ENCODE measurements at places on chromosomes 6 and 20.

DNA sequence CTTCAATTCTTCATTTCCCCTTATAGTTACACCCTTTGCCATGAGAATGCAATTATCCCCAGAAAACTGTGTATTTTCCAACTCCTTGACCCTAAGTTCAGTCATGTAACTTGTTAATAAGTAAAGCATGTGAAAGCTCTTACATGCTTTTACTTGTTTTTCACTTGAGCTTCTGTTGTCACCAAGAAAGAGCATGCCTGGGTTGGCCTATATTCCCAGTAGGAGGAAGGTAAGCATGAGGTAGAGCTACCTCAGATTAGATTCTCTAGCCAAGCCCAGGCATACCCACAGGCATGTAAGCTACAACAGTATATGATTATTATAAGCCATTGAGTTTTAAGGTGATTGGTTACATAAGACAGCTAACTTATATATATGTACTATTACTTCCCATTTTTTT lies 101.7 kb upstream of the SMLR1 start:
- DNase-seq = no peak

GRCh38 chr20:1569415-1569881 lies 11.9 kb upstream of the SIRPD start:
- no peak for DNase-seq

DNA sequence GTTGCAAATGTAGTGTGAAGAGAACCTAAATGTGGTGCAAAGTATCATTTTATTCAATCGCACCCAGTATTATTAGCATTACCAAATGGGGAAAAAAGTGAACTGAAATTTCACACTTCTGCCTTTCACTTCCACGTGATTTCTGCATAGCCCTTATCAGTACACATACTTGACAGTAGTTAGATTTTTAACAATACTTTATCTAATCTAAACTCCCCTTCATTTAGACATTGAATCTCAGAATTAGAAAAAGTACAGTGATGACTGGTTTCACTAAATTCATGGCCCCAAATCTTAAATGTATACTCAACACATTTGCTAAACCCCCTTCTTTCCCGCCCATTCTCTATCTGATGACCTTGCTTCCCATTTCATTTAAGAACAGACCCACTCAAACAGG lies 14.3 kb downstream of the STX7 start:
- no peak for DNase-seq

- DNase-seq = no peak
Measured at GRCh38 chr6:103017878-103018277, 1624.4 kb downstream of the GRIK2 start.

- DNase-seq = no peak
Measured at GRCh38 chr6:133447924-133448323, 206.8 kb downstream of the EYA4 start.

- DNase-seq = no peak
Measured at GRCh38 chr6:45899683-45899946, 116.0 kb downstream of the CLIC5 start.

- DNase-seq = no peak
Measured at GRCh38 chr6:72939004-72939403, 286.3 kb downstream of the KHDC1L start.

DNA sequence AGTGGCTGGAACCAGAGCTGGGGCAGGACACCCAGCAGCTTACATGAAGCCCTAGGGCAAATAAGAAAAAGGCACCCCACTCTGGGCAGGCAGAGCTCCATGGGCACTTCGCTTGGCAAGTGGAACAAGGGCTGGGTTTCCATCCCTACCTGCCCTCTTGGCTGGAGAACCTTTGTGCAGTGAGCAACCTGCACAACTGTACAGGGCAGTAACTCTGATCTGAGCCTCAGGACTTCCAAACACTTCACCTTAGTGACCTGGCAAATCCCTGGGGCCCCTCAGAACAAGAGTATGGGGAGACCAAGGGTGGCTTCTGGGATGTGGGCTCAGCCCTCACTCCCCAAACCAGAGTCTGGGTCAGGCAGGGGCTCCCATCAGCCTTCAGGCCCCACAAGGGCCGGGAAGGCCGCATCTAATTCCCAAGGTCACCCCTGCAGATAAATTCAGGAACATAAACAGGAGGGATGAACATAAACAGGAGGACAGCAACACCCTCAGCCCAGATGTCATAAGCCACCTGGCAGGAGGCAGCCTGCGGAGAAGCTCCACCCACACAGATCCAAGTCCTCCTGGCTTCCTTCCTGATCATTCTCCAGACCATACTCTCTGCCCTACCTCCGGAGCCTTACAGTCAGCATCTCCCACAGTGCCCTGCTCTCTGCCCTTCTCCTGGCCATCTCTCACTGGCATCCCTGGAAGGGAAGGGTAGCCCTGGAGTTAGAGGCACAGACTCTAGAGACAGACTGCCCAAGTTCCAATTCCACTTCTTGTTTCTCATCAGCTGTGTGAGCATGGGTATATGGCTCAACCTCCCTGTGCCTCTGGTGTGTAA lies 37.5 kb downstream of the HNF4A start:
- no peak for DNase-seq

- DNase-seq = peak; percentile 36
Measured at GRCh38 chr6:108497883-108498282, 62.8 kb upstream of the FOXO3 start.

DNA sequence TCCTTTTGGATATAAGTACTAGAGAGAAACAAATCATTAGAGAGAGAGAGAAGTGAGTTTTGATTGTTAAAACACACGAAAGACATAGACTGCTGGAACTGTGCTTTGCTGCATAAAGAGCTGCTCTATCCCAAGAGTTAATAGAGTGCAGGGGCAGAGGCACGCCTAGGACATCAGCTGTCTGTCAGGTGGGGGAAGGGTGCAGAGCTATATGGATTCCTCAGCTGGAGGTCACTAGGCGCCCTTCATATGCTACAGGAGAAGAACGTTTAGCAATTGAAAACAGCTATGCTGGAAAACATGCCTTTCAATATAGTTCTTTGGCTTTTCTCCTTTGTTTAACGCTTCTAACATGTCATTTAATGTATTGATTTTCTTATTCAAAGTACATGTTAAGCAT lies 169.0 kb upstream of the MCHR2 start:
- DNase-seq = no peak

- peak; percentile 63 for DNase-seq
Measured at GRCh38 chr20:44014807-44015732, 100.4 kb downstream of the TOX2 start.

DNA sequence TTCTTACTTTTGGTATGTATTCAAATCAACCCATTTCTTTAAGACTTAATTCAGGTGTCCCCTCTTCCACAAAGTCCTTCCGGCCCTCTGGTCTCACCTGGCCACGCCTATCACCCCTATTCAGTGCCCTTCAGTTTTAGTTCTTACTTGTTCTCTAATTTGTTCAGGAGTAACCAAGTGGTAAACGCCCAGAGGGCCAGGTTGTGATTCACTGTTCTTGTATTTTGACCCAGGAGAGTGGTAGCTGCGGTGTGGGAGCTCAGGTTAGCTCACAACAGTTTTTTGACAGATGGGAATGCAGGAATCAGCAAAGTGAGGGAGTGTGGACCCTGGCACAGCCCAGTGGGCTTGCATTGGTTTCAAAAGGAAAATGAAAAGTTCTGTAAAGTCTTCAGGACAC lies 81.7 kb upstream of the RIPOR2 start:
- peak; percentile 65 for DNase-seq

GRCh38 chr6:142443532-142443931 lies 141.7 kb downstream of the ADGRG6 start:
- DNase-seq = no peak

GRCh38 chr20:58646257-58646656 lies 4.8 kb upstream of the STX16 start:
- no peak for DNase-seq

DNA sequence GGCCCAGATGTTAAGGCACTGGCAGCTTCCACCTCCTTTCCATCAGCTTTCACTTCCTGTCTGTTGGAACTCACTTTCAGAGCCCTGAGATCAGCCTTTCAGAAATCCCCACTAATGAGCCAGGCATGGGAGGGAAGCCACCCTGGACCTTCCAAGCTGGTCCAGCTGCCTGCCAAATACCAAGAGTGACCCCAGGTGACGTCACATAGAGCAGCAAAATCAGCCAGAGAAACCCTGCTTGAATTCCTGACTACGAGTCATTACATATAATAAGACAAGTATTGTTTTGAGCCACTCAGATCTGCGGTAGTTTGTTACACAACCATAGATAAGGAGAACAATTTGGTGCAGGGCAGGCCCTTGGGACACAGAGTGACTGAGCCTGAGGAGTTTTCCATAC lies 556.0 kb upstream of the JAG1 start:
- DNase-seq = peak; percentile 95

DNA sequence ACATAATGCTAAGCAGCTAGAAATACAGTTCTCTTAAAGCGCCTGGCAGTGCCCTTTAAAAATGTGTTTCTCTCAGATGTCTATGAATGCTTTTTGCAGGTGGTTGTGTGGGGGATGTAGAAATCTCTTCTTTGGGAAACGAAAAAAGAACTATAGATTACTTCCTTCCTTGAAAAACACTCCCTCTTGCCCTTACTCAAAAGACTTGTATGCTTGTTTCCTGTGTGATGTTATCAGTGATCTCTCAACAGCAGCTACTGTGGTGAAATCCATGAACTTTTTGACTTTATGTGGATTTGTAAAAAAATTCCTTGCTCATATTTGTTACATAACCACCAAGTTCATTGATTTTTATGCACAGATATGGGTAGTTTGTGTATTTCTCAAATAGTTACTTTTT lies 916.5 kb downstream of the QKI start:
- no peak for DNase-seq

DNA sequence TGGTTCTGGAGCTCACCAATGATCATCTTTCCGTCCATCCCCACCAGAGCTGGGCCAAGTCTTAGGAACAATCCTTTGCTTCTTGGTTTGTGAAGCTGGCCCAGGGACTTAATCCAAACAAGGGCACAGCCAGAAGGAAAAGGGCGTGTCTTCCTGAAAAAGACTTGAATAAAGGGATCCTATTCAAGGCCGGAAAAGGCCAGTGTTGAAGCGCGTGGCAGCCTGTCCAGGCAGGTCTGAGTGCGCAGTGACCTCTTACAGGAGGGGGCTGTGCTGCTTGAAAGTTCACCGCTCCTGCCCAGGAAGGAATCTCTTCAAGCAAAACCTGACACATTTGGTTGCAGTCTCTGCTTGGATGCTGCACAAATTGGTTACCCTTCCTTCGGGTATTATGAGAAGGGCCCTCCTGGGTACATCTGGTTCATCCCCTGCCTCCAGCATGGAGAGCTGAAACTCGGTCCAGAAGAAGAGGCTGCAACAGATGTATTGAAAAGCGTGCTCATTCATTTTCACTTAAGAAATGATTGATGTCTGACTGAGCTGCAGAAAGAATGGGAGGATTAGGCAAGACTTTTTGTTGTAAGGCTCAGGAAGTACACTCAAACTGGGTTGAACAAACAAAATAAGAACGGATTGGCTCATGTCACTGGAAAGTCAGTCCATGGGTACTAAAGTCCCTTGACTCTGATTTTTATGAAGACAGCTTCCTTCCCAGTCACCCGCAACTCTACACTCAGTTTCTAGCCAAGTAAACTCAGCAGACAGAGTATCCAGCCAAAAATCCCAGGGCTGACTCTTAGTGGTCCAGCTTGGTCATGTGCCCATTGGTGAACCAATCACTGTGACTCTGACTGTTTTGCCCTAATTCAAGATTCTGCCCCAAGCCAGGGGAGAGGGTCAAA lies 136.3 kb downstream of the TFAP2C start:
- no peak for DNase-seq

DNA sequence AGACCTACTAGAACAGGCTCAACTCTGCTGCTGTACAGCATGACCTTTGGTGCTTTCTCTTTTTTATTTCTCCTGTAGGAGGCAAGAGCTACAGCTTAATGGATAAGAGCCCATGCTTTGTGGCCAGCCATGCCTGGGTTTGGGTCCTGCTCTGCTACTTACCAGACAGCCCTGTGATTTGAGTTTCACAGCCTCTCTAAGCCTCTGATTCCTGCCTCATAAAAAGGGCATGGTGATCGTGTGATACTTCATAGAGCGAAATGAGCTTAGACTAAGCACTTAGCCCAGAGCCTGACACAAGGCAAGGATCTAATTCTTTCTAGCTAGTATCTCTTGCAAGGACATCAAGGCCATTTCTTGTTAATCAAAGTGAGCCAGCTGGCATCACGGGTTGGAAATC lies 19.3 kb upstream of the PDE7B start:
- DNase-seq = no peak

- DNase-seq = no peak
Measured at GRCh38 chr20:13109658-13110057, 100.9 kb downstream of the SPTLC3 start.

DNA sequence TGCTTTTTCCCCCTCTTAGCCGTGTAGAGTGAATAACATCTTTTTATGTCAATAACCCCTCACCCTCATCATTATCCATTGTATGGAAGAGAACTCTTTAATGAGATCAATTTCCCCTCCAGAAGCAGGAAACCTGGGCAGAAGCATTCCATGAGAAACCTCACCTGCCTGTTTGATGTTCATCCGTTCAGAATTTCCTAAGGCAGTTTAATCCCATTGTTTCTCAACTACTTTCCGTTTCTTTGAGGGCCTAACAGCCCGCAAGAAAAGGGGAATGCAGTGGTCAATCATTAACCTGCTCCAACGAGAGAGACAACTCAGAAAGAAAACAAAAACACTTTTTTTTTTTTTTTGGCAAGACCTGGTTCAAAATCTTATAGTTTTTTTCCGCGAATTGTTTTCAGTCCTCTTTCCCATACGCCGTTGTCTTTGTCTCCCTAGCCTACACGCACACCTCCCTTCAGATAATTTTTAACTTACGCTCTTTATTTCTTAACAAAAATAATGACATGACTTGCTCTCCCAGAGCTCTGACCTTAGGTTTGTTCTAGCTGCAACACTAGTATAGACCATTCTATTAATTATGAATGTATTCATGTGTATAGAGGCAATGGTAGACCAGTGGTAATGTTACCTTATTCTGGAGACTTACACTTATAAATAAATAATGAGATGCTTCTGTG lies 25.6 kb upstream of the ID4 start:
- DNase-seq = no peak

DNA sequence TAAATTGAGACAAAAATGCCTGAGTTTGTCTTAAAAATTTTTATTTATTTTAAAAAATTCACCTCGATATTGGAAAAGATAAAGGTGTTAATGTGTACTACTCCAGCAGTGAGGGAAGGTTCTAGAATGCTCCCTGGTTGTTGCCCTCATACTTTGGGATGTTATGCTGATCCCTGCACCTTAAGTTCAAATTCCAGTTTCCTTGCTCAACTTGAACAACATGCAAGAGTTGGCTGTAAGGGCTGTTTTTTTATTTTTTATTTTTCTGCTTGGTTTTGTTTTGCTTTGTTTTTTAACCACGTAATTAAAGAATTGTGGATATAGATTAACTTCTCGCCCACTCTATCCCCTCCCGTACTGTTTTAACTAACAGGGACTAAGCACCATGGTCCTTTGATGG lies 158.7 kb upstream of the CITED2 start:
- DNase-seq = no peak

DNA sequence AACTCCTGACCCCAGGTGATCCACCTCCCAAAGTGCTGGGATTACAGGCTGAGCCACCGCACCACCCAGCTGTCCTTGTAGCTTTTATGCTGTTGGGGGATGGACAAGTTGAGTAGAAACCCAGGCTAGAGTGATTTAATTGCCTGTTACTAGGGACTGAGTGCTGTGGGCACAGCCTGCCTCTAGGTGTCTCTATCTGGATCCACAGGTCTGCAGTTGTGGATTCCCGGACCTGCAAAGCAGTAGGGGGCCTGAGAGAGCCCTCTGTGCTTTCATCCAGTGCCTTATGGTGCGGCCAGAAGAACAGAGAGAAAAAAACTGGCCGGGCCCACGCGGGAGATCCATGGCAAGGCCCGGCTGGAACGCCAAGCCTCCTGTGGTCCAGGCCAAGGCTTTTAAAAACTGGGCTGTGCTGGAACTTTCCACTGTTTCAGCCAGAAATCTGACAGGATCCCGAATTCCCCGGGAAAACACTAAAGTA lies 5.2 kb downstream of the SIRPA start:
- peak; percentile 88 for DNase-seq

Measured in astrocyte of the hippocampus (primary cell).